ENCODE measurements at places on chromosomes 12 and 14.

DNA sequence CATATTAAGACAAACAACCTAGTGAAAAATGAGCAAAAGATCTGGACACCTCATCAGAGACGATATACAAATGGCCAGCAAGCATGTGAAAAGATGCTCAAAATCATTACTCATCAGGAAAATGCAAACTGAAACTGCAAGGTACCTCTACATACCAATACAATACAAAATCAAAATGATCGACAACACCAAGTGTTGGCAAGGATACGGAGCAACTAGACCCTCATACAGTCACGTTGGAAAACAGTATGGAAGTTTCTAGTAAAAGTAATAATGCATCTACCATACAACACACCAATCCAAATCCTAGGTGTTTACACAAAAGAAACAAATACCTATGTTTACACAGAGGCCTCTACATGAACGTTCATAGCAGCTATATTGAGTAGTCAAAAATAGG is 99.9 kb downstream of the IPO8 start:
- DNase-seq, result no peak

GRCh38 chr14:34538871-34539406 is 562 bp downstream of the EAPP start:
- no peak for DNase-seq

- DNase-seq, result no peak
Observed at GRCh38 chr14:74514471-74514941, 20.9 kb downstream of the ISCA2 start.

DNA sequence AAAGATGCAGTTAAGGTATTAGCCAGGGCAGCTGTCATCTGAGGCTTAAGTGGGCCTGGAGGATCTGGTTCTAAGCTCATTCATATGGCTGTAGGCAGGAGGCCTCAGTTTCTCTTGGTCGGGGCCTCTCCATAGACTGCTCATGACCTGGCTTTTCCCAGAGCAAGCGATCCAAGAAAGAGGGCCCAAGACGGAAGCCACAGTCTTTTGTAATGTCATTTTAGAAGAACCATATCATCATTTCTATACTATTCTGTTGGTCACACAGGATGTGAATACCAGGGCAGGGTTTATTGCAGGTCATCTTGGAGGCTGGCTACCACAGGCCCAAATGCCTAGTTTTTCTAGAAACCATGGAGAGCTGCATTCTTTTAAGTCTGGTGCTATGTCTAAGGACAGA is 47.7 kb downstream of the GNG2 start:
- no peak for DNase-seq

GRCh38 chr12:121190523-121191031 is 19.4 kb upstream of the P2RX4 start:
- DNase-seq, result no peak

DNA sequence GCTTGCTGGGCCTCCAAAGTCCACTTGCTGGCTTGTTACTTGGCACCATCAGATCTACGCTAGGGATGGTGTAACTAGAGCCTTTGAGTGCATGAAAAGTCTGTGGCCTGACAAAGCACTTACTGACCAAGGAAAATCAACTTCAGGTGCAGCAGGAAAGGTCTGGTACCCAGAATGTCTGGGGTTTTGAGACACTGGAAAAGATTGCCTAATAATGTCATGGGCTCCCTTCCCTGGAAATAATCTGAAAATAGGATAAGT is 106.7 kb downstream of the ZFP36L1 start:
- DNase-seq, result no peak

Data from activated T-helper 1 cell treated with Interleukin-2 at 50 U/mL for 16 hours (primary cell).